ENCODE measurements at places on chromosomes 7 and 10. TPM values are rescaled to one million over a fixed set of nuclear protein-coding genes. Genes with fewer than 3 reads are reported as not detected.
A peak's percentile ranks its signal among the peaks of the same experiment; 100 is the strongest.

ADAMTS14 gene
- polyA plus RNA-seq, result not detected

GDF2 gene
- not detected for polyA plus RNA-seq

DNA sequence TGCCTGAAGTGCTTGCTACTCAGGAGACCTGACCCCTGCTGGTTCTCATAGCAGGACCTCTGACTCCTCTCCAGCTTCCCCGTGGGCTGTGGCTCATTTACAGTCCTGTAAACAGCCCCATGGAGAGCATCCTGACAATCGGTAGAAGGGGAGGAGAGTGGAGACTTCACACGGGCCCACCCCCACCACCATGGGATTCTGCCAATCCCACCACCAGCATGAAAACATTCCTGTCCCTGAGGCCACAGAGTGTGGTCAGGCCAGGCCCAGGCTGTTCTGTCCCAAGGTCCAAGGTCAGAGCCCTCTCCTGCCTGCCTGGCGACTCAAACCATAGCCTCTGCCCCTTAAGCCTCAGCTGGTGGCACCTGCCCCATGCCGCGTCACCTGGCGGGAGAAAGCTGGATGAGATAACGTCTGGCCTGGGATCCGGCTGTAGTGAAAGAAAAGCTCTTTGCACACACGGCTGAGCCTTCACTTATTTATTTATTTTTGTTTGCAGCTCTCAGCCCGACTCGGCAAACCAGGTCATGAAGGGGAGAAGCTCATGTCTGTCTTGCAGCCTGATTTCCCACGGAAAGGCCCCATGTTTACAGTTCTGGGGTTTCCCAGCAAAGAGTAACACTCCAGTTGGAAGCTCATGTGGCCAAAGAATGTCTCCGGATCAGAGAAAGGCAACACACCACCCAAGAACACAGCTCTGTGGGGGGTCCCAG lies 293.6 kb upstream of the ZMIZ1 start:
- no peak for DNase-seq

DNA sequence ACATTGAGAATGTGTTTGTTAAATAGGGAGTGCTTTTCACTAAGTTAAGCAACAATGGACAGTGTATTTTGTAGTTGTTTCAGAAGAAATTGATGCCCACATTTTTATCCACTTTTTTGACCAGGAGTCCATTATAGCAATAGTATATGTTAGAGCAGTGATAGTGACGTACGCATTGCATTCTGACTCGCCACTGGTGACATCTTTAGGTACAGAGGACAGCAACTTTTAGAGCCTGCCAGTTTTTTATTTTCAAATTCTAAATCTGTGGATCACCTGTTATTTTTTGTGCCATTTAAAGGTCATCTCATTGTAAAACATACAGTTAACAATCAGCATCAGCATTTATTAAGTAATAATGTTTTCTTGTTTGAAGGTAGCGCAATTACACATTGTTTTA lies 1.4 kb downstream of the UBE2D1 start:
- no peak for DNase-seq

GRCh38 chr7:873367-874002 lies 2.9 kb upstream of the GET4 start:
- peak; percentile 89 for DNase-seq

- DNase-seq, result peak; percentile 90
These were observed 3.6 kb downstream of the DUSP5 start for GRCh38 chr10:110501142-110501937.

All from CD14-positive monocyte (primary cell).